D341Med (cell line): ENCODE measurements at places on chromosomes 6 and 20.

- no peak for DNase-seq
Measured at GRCh38 chr20:33460711-33461110, 17.1 kb upstream of the SNTA1 start.

GRCh38 chr6:16705081-16705993 is 55.9 kb downstream of the ATXN1 start:
- no peak for DNase-seq

GRCh38 chr6:132215805-132216204 is 185.5 kb downstream of the MOXD1 start:
- DNase-seq: no peak

DNA sequence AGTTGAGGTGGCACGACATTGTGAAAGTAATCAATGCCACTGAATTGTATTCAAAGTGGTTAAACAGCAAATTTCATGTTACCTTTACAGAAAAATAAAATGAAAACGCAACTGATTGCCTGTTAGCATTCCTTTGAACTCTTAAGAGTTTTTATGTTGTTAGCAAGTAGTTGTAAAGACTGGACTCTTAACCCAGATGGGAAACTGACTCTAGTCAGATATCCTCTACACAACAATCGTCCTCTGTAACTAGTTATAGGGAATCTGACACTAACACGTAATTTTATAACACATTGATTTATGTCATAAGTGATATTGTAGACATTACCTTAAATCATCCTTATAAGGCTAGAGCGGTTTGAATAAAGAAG is 3.0 kb upstream of the FBXO9 start:
- DNase-seq: no peak

DNA sequence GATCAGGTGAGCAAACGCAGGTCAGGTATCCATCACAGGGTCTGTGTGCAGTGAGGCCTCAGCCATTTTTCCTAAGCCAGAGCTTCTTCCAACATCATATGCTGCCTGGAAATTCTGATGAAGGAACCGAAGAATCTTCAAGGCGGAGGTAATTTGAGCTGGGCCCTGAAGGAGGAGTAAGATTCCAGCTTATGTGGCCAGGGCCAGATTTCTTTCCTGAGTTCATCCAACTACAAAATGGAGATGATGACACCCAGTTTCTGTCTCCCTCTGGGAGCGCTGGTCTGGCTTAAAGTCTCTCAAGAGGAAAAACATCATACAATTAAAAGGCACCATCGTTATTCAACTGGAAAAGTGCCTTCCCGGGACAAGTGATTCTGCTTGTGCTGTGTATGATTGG is 6.9 kb upstream of the MANBAL start:
- DNase-seq: no peak

- DNase-seq: no peak
Measured at GRCh38 chr6:27669295-27669623, 196.4 kb upstream of the ZNF184 start.

DNA sequence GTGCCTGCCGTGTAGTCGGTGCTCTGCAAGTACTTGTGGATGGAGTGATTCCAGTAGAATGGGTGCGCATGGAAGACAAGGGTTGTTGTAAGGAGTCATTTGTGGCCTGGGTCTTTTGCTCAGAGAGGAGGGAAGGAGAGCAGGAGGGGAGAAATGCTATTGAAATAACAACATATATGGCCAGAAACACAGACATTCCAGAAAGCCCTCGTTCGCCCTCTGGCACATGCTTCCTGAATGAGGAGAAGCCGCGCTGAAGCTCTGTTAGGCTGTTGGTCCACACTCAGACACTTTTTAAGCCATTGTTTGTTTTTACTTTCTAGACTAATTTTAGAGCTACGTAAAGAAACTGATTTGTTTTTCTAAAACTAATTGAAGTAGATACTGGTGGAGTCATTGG is 107.4 kb downstream of the RPP40 start:
- DNase-seq: no peak

DNA sequence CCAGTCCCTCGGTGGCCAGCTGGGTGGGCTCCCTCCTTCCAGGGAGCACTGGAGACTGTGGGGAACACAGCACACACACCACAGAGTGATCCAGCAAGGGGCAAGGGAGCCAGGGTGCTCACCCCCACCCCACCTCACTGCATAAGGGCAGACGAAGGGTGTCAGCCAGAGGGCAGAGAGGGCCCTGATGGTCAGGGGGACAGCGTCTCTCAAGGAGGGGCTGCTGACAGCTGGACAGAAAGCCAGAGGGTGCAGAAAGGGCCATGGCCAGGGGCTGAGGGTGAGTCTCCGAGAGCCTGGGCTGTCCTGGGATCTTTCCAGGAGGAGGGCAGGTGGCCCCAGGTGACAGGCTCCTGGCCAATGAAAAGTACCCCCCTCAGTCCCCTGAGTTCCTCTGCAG is 73.4 kb upstream of the PMEPA1 start:
- no peak for DNase-seq
